Epithelial cell of umbilical artery (primary cell): ENCODE measurements at places on chromosomes 1 and 21. TPM values are rescaled to one million over a fixed set of nuclear protein-coding genes. Genes with fewer than 3 reads are reported as not detected.

LCE3D gene
- total RNA-seq, result not detected in 2 replicates

CCDC185 gene
- total RNA-seq, result under 0.01 TPM in 1 of 2 replicates, not detected in the other

TEKT2 gene
- 0.15 and 0.32 TPM in 2 replicates for total RNA-seq

OR2L8 gene
- under 0.01 and 0.30 TPM in 2 replicates for total RNA-seq

CFH gene
- total RNA-seq, result 27.0 and 72.8 TPM in 2 replicates

DISP1 gene
- total RNA-seq, result 0.97 and 1.4 TPM in 2 replicates

CLDN14 gene
- 4.2 and 6.2 TPM in 2 replicates for total RNA-seq

PTPN22 gene
- 2.7 and 5.2 TPM in 2 replicates for total RNA-seq

PRAMEF25 gene
- total RNA-seq, result not detected in 2 replicates

SHISA4 gene
- total RNA-seq, result 9.0 and 13.0 TPM in 2 replicates

ZSWIM5 gene
- 0.30 and 0.32 TPM in 2 replicates for total RNA-seq

SWT1 gene
- 2.9 and 6.1 TPM in 2 replicates for total RNA-seq

KCNE2 gene
- not detected in 2 replicates for total RNA-seq

NHLH1 gene
- 0.15 TPM in 1 of 2 replicates, not detected in the other for total RNA-seq

KMO gene
- total RNA-seq, result under 0.01 TPM in 1 of 2 replicates, not detected in the other

PTPRF gene
- 54.7 and 58.5 TPM in 2 replicates for total RNA-seq

WNT4 gene
- total RNA-seq, result under 0.01 and 0.15 TPM in 2 replicates

LEFTY2 gene
- total RNA-seq, result not detected in 2 replicates

DYRK3 gene
- 16.9 and 17.2 TPM in 2 replicates for total RNA-seq

SLAMF8 gene
- total RNA-seq, result not detected in 2 replicates

ADAMTS1 gene
- 26.0 and 36.6 TPM in 2 replicates for total RNA-seq

ATG4C gene
- total RNA-seq, result 6.8 and 10.2 TPM in 2 replicates

RHCE gene
- total RNA-seq, result under 0.01 TPM in 1 of 2 replicates, not detected in the other

FAM151A gene
- not detected in 2 replicates for total RNA-seq

MAP3K7CL gene
- 3.5 and 3.6 TPM in 2 replicates for total RNA-seq

ANKRD65 gene
- under 0.01 TPM in 1 of 2 replicates, not detected in the other for total RNA-seq
